ENCODE measurements at places on chromosomes 1 and 21. TPM values are rescaled to one million over a fixed set of nuclear protein-coding genes. Genes with fewer than 3 reads are reported as not detected.

LCE3A gene
- not detected for total RNA-seq

RNU1-3 gene
- total RNA-seq, result not detected

TNFRSF8 gene
- not detected for total RNA-seq

FAM167B gene
- not detected for total RNA-seq

ANP32E gene
- total RNA-seq, result 40.8 TPM

SNX7 gene
- total RNA-seq, result 39.7 TPM

CACHD1 gene
- 0.18 TPM for total RNA-seq

FMO2 gene
- 0.25 TPM for total RNA-seq

PARS2 gene
- 10.0 TPM for total RNA-seq

PKLR gene
- not detected for total RNA-seq

UBL4B gene
- total RNA-seq, result not detected

VPS13D gene
- 11.4 TPM for total RNA-seq

WNT9A gene
- 1.2 TPM for total RNA-seq

FNDC5 gene
- 39.4 TPM for total RNA-seq

TMEM52 gene
- 5.3 TPM for total RNA-seq

KIF17 gene
- 0.43 TPM for total RNA-seq

PGBD5 gene
- 3.6 TPM for total RNA-seq

DISC1 gene
- total RNA-seq, result 6.1 TPM

SPRR2F gene
- total RNA-seq, result not detected

RHBDL2 gene
- 4.5 TPM for total RNA-seq

IL19 gene
- total RNA-seq, result not detected

CLDN8 gene
- not detected for total RNA-seq

SDE2 gene
- 22.1 TPM for total RNA-seq
